ENCODE measurements at places on chromosomes 6 and 20.

DNA sequence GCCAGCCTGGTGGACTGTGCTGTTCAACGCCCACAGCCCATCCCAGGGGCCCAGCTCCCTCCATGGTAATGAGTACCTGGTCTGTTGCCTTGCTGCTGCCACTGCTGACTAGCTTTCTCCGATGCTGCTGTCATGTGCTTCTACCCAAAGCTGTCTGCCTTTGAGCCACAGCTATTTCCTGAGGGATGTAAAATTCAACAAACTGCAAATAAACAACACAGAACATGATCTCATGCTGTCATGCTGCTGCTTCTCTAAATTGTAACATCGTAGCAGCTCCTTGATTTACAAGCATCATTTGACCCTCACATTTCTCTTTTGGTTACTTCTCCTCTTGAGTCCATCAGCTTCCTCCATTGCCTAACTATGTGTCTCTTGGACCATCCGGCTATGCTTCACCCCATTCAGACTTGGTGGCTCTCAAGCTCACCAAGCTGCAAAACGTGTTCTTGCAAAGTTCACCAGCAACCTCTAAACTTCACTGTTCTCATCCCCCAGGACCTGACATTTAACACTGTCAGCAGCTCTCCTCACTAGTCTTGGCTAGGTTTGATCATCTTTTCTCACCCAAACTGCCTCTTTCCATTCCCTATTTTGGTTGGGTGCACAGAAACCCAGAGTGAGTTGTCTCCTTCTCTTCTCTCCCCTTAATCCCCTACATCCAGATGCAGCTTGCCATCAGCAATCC, 54.6 kb downstream of the FYN start:
- DNase-seq = no peak

GRCh38 chr6:155263373-155264063, at the start of gene CLDN20:
CLDN20 (plus strand) TSS chr6:155264013; CDS start chr6:155275720, 11,707 bp downstream.
- DNase-seq = no peak

GRCh38 chr6:167972193-167972592, 25.3 kb upstream of the KIF25 start:
- DNase-seq = no peak

DNA sequence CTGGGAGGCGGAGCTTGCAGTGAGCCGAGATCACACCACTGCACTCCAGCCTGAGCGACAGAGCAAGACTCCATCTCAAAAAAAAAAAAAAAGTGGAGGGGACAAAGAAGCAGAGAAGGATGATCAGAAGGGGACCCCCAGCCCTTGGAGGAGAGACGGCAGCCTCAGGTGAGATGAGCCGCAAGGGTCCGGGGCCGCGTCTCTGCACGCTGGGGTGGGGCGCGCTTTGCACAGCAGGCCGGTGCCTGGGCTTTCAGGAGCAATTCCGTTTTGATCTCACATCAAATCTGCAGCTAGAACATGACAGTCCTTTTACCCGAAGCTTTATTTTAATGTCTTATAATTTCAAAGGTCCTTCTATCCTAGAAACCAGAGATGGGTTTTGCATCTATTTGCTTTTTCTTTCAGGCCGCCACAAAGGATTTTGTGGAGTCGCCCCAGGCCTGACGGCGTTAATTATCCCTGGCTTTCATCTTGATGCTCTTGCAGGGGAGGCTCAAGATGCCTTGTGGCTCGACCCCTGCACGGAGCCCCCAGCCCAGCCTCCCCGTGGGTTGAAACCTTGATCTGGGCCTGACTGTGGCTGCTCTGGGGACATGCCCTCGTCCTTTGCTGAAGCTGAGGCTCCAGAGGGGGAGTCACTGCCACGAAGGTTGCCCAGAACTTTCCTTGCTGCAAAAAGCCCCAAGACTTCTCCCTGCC, 17.3 kb downstream of the HRH3 start:
- no peak for DNase-seq

DNA sequence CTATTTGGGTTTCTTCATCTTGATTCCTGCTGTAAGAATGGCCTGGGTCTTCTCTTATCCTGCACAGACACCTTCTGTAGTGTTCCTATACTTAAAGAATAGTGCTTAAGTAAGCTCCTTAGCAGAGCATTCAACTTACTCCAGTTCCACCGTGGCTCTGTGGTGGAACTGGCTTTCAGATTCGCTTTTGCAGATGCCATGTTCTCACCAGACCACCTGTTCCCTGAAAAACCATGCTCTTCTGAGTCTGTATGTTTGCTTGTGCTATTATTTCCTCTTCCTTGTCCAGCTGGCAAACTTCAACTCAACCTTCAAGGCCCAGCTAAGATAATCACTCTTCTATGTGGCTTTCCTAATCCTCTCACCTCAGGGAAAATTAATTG, 4.9 kb downstream of the ELMO2 start:
- DNase-seq = no peak

DNA sequence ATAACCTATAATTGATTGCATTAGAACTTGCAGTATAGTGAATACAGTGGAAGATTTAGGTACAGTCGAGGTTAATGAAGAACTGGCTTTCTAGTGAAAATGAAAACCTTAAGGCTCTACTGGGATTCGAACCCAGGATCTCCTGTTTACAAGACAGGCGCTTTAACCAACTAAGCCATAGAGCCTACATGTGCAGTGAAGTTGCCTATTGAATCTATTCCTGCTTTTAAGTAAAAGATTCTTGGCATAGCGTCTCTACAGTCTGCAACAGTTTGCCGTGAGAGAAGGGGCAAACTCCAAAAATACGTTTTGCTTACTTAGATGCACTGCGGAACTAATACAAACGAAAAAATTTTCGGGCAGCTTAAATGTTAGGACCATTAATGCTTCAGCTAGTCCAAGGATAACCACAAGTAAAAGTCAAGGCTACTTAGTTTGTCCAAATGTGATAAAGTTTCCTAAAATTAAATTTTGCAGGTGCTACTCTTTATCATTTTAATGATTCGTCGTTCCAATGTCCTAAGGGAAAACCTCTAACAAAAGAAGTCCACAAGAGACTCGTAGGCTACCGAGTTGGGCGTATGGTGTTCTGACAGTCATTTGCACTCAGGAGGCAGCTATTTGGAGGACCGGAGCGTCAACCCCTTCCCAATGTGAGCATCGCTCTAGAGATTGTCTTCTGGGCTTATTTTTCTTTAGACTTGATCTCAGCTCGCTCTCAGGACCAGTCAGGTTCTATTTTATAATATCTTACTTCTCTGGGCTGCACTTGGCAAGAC, 31.3 kb upstream of the ZSCAN23 start:
- DNase-seq = peak; percentile 47

GRCh38 chr6:98880486-98880885, 46.1 kb downstream of the POU3F2 start:
- DNase-seq = no peak

GRCh38 chr20:35040646-35041045, 52.0 kb downstream of the TRPC4AP start:
- DNase-seq = no peak

- no peak for DNase-seq
Measured at GRCh38 chr6:30787954-30788353, 43.6 kb upstream of the IER3 start.

DNA sequence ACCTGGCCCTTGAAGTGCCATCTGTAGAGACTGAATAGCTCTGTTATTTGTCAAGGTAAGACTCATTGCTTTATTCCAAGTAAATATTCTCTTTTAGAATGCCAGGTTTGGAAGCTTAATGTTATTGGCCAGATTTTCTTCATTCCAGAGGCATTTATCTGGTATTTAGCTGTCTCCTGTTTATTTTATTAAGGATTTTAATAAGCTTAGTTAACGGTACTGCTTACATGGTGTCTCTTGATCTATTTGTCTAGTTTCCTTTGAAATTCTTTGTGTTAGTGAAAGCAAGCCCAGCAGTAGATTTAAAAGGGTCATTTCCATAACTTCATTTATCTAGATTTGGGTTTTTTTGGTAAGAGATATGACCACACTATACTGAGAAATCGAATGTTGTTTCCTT, 7.7 kb downstream of the RALY start:
- no peak for DNase-seq

DNA sequence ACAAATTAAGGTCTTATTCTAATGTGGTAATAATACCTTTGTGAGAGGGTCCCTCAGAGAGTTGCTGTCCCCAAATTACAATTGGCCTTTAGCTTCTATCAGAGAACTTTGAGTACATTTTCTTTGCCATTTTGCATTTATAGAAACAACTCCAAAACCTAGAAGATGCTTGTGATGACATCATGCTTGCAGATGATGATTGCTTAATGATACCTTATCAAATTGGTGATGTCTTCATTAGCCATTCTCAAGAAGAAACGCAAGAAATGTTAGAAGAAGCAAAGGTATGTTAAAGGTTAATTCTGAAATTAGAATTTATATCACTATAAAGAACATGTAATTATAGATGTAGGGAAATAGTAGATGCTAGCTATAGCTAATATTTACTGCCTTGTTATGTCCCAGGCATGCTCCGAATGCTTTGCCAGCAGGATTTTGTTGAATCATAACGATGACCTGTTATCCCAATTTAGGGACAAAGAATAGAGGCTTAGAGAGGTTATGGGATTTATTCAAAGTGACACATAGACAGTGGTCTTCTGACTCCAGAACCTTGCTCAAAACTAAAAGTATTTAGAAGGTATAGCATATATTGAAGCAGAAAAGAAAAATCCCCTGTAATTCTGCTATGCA, 7.4 kb downstream of the PFDN4 start:
- DNase-seq = no peak

DNA sequence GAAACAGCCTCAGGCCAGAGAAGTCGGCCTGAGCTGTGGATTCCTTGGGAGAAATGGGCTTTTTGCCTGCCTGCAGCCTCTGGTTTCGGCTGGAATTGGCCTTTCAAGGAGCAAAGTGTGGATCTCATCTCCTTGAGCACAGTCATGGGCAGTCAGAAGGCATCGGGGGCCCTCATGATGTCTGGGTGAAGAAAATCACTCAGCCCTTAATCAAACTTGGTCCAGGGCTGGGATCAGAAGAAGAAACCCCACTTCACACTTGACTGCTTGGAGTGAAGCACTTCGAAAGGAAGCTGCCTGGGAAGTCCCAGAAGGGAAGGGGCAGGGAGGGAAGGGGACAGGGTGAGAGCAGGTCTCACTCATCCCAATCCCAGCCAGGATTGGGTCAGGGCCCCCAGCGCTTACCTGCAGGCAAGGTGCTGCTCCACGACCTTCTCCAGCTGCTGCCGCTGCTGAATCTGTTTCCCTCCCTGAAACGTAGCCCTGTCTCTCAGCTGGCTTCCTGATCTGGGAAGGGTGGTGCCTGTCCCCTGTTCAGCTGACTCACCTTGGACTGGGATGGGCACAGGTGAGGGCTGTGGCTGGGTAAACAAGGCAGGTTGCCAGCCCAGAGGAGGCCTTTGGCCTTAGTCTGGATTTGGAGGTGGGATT, at the start of gene SDCBP2:
TSS of gene SDCBP2 (minus strand) at position 460 of the 651 bp plus-strand sequence. CDS start 8,723 bp downstream, outside the sequence.
- DNase-seq = peak; percentile 74

DNA sequence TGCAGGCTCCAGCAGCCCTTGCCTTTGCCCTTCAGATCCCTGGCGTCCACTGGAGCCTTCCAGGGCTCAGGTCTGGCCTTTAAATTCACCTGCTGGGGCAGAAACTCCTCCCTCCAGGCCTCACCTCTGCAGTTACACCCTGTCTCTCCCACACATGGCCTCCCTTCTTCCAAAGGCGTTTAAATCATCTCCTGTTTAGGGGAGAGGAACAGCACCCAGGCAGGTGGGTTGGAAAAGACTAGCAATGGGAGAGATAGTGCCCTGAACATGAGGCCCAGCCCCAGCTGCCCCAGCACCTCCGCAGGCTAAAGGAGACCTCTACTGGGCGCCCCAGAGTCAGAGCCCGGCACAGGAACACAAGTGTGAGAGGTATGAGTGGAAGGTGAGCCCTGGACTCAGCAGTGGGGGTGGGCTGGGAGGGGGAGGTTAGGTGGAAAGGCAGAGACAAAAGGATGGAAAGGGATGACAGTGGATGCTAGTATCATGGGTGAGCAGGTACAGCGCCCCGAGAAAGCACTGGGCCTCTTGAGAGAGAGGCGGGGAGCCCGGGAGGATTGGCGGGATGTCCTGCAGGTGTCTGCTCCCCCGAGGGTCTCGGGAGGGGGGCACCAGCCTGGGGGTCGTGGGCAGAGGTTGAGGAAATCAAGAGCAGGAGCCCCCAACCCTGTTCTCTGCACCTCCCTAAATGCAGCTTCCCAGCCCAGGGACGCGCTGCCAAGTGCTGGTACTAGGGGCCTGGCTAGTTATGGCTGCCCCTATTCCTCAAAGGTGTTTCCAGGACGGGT, at the start of gene CST9:
TSS of gene CST9 (minus strand) at position 51 of the 785 bp plus-strand sequence. CDS start 53 bp downstream, outside the sequence.
- DNase-seq = no peak

- no peak for DNase-seq
Measured at GRCh38 chr6:147716434-147716833, 207.9 kb downstream of the SAMD5 start.

- no peak for DNase-seq
Measured at GRCh38 chr6:86775893-86776292, 161.4 kb upstream of the HTR1E start.

- DNase-seq = peak; percentile 16
Measured at GRCh38 chr6:106250953-106251352, 74.6 kb downstream of the ATG5 start.

GRCh38 chr20:61024390-61024789, 227.7 kb upstream of the CDH4 start:
- no peak for DNase-seq

DNA sequence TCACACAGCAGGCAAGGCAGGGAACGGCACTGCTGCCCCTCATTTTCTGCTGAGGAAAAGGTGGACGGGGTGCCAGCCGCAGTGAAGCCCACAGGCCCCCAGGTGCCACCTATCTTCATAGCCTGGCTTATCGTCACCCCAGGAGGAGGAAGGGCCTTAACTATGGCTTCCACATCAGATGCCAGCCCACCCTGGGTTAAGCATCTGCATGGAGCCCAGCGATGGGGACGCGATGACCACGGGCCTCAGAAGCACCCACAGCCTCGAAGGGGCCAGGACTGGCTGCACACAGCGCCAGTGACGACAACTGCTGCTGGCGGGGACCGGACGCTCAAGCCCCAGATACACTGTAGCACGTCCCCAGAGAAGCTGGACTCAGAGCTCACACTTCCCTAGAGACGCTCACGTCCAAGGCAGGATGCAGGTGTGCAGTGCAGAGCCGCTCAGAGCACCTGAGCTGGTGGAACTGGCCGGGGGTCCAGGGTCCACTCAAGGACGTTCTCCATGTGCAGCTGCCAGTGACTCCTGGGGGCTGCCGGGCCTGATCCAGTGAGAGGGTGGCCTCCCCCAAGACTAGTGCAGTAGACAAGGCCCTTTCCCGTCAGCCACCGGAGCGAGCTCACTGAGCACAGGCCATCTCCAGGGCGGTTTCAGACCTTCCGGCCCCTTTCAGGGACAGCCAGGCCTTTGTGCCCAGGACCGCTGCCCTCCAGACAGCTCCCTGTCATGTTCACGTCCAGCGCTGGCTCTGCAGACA, 83.0 kb downstream of the YTHDF1 start:
- no peak for DNase-seq

GRCh38 chr6:3117912-3118352, 579 bp upstream of the BPHL start:
- DNase-seq = no peak

DNA sequence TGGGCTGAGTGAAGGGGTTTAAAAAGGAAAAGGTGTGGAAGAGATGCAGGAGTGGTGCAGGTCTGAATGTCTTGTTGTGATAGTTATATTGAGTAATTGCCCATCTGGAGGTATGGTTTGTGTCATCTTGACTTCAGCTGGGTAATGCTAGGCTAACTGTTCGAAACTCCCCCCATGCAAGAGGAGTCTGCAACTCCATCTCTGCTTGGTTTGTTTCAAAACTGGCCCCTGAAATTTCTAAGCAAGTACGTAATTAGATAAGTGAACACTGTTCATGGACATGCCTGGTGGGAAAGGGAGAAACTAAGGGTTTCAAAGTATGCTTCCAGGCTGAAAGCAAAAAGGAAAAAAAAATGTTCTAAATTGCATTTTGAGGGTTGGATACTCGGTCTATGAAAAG, 17.1 kb downstream of the TTK start:
- no peak for DNase-seq

- DNase-seq = peak; percentile 94
Measured at GRCh38 chr6:109381747-109382575, at the start of gene CD164. CD164 (minus strand) TSS chr6:109382467; CDS start chr6:109382378, 89 bp downstream.

GRCh38 chr20:35091816-35092523, 637 bp downstream of the TRPC4AP start:
- peak; percentile 14 for DNase-seq
